ENCODE measurements at places on chromosomes 1 and 21.

DNA sequence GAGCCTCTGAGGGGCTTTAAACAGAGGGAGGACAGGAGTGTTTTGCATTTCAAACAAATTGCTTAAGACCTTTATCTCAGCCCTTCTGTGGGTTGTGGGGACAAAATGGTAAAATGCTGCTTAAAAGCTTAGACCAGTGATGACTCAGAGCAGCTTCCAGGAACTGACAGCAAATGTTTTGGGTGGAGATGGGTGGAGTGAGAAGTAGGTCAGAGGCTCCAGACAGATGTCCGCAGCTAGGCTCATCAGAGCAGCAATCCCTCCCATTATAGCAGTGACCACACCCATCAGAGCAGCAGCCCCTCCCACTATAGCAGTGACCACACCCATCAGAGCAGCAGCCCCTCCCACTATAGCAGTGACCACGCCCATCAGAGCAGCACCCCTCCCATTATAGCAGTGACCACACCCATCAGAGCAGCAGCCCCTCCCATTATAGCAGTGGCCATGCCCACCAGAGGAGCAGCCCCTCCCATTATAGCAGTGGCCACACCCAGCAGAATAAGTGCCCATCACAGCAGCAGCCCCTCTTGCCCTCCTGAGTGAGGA lies 532.2 kb downstream of the MATN1 start:
- DNase-seq: peak; percentile 19

DNA sequence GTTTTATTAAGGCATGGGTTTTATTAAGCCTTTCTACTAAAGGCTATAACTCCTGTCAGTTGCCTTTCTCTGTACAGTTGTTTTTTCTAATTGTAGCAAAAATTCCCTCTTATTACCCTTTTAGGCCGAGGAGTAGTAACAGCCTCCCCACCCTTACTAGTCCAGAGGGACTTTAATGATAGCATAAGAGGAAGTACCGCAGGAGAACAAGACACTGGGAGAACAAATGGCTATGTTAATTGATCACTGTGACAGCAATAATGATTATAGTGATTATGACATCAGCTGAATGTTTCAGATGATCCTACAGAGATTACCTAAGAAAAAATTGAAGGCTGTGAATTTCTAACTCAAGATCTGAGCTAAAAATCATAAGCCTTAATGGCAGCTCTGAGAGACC lies 383.0 kb upstream of the PTBP2 start:
- no peak for DNase-seq

GRCh38 chr1:91706140-91706957 lies 179.6 kb downstream of the TGFBR3 start:
- DNase-seq: no peak

- DNase-seq: no peak
Measured at GRCh38 chr1:56872597-56872996, 18.0 kb downstream of the C8A start.

DNA sequence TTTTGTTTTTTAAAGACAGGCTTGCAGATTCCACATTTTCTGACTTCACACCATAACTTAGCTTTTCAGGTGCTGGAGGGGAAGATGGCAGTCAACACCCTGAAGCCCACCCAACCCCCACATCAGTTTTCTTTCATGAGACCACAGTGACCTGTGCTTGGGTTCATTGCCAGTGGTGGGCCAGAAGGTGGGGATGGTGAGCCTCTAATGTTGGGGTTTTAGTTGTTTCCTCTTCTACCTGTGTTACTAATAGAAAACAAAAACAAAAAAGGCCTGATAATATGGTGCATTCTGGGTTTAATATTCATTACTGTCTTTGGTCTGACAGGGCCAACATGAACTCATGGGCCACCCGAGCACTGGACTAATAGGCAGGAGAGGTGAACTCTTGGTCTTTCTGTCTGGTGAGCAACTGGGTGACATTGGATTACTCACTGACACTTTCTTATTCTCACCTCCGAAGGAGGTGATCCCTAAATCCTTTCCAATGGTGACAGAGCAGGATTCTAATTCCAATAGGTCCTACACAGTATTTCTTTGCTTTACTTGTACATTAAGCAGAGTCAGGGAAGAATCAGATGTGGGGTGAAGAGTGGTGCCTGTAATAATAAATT lies 132.8 kb downstream of the CLIC6 start:
- no peak for DNase-seq

DNA sequence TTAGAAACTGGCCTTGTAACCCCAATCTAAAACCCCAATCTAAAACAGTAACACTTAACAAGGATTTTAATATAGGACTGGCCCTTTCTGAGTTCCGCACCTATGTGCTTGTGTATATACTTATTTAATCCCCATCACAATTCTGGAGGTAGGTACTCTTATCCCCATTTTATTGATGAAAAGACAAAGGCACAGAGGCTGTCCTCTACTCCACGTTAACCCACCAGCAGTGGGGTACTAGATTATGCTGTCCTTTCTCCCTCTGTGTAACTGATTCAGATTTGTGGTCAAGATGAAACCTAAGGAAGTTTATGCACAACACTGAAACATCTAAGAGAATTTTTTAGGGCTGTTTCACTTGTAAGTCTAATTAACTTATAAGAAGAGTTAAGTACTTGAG lies 175.3 kb downstream of the RERE start:
- DNase-seq: no peak

DNA sequence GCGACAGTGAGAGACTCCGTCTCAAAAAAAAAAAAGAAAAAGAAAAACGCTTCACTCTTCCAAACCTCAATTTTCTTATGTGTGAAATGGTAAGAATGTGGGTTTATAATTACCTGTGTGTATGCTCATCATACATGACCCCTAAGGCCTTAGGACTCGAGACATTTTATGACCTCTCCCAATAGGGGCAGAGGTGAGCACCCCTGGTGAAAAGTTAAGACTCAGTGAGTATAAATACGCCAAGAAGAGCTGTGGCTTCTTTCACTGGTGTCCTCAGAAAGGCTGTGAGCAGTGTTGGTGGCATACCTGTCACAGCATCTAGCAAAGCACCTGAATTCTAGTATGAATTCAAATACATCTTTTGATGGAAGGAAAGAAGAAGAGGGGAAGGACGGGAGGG lies 7.8 kb upstream of the FCMR start:
- DNase-seq: no peak

- no peak for DNase-seq
Measured at GRCh38 chr1:1833916-1834325, 55.7 kb upstream of the NADK start.

DNA sequence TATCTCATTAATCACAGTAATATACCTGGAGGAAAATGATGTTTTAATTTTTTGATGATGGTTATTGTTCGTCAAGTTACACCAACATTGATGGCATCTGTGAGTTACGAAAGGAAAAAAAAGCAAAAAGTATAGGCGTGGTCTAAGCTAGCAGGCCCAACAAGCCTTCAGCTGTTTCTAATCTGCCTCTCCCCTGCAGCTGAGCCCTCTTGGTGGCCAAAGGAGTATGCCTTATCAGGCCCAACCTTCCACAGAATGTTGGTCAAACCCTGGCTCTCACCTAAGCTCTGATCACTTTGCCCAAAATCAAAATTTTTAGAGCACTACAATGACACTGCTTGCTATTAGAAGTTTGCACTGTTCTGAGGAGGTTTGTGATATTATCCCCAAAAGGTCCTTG lies 4.9 kb downstream of the C1orf105 start:
- DNase-seq: no peak

GRCh38 chr1:163055531-163055930 lies 13.6 kb upstream of the RGS4 start:
- no peak for DNase-seq

GRCh38 chr21:34598931-34599400 lies 15.9 kb downstream of the RCAN1 start:
- no peak for DNase-seq

GRCh38 chr1:153358691-153358975 lies 979 bp downstream of the S100A9 start:
- DNase-seq: no peak

DNA sequence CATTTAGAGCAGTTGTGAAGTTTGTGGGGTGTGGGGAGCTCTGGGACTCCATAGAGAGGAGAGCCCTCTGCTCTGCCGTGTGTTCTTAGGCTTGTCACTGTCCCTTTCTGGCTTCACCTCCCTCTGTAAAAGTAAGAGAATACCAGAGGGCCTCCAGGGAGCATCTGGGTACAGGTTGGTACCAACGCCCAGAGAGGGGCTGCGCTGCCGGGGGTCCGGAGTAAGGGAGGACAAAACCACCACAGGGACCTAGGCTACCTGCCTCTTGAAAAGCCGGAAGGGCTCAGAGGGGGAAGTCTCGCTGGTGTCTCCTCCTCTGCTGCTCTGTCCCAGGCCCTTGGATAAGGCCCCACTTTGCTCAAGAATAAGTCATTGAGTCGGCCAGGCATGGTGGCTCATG lies 3.1 kb upstream of the TINAGL1 start:
- DNase-seq: no peak

- DNase-seq: no peak
Measured at GRCh38 chr1:193213998-193214397, 27.6 kb upstream of the B3GALT2 start.

All from stimulated activated naive CD4-positive, alpha-beta T cell treated with Interleukin-2 at 50 U/mL for 16 hours (primary cell).